ENCODE measurements at places on chromosomes 3 and 15. TPM values are rescaled to one million over a fixed set of nuclear protein-coding genes. Genes with fewer than 3 reads are reported as not detected.
A peak's percentile ranks its signal among the peaks of the same experiment; 100 is the strongest.

GRCh38 chr3:186708983-186709679 is 8.0 kb upstream of the KNG1 start:
- no peak overlapping the region for H3K27ac ChIP-seq
- DNase-seq: no peak
- no peaks in the 10 kb centered on the region for H3K4me1 ChIP-seq

DNA sequence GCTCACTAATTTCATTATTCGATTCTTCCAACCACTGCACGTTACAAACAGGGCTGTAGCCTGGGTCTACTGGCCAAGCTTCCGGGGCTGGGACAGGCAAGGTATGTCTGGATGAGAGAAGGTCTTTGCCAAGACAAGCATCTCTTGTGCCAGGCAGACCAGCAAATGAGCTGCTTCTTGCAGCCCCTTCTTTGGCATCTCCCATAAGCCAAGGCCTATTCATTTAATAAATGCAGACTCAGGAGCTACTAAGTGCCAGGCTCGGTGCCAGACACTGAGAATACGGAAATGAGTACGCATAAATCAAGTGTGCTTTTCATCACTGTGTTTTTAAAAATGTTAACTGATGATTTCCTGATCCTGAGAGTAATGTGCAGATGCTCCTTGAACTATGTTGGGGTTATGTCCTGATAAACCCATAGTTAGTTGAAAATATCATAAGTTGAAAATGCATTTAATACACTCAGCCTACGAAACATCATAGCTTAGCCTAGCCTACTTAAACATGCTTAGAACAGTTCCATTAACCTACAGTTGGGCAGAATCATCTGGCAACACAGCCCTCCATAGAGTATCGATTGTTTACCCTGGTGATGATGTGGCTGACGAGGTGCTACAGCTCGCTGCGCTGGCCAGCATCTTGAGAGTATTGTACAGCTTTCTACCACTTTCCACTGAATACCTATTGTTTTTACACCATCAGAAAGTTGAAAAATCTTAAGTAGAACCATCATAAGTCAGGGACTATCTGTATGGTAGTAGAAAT is 135.0 kb upstream of the CTDSPL start:
- H3K27me3 ChIP-seq: no peaks in the 10 kb centered on the region
- H3K27ac ChIP-seq: no peak overlapping the region
- H3K4me3 ChIP-seq: no peak overlapping the region
- no peaks in the 10 kb centered on the region for H3K36me3 ChIP-seq

DNA sequence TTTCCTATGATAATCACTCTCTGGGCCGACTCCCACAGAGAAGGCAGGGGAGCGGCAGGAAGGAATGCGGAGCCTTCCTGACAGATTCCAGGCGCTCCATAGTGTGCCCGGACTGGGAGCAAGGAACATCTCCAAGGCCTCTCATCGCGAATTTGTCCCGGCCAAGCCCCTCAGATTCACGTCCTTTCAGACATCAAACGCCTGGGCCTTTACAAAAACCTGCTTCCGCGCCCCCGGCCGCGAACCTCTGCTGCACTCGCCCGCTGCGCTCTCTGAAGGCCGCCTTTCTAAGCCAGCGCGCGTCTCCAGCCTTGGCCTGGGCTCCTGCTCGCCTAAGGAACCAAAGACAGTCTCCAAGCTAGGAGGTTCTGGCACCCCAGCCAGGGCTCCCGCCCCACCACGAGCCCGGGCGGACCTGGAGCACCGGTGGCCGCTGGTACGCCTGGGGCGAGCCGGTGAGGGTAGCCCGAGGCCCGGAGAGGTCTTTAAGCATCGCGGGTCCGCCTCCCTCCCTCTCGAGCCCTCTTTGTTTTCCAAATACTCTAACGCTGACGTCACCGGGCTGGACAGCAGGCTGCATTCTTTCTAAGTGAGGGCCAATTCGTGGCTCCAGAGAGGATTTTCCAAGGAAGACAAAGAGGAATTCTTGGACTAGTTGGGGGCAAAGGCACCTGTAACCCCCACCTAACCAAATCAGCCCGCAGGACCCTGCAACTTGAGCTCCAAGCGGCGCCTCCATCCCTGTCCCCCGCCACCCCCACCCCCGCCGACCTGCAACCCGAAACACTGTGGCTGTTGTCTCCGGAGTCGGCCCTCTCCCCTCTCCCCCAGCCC is 759 bp downstream of the AMOTL2 start:
- peak overlapping the region; percentile 89 for H3K4me3 ChIP-seq
- H3K36me3 ChIP-seq: peaks cover 25% of the 10 kb centered on the region
- peak overlapping the region; percentile 97 for H3K27ac ChIP-seq
- peak; percentile 86 for DNase-seq

DNA sequence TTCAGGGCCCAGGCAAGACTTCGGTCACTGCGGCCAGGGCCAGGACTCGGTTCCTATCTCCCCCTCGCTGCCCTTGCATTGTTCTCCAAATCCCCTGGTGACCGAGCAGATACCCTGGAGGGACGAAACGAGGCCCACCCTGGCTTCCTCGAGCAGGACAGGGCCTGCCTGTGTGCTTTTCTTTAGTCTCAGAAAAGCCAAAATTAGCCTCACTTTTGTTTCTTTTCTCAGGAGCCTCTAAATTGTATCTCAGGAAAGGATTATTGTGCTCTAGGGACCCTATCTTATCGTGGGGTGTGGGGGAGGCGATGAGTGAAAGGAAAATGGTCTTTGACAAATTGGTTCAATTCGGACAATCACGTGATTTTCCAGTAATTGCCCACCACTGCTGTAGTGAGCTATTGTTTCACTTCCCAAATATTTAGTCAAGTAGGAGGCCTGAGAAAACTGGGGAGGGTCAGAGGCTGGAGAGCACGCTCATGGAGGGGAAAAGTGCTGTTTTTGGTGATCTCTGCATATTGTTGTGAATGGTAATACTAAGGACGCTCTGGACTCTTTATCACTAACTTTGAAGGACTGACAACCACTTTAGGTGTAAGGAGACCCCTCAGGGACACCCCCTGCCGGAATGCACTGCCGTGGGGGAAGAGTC is 61.6 kb downstream of the TMEM44 start:
- H3K4me1 ChIP-seq: peaks cover 51% of the 10 kb centered on the region
- H3K36me3 ChIP-seq: no peaks in the 10 kb centered on the region
- H3K27me3 ChIP-seq: no peaks in the 10 kb centered on the region

GRCh38 chr15:75367006-75367405 is 1.4 kb downstream of the MAN2C1 start:
- DNase-seq: no peak
- H3K27ac ChIP-seq: no peak overlapping the region
- H3K4me1 ChIP-seq: peaks cover 39% of the 10 kb centered on the region
- peaks cover 40% of the 10 kb centered on the region for H3K36me3 ChIP-seq

Gene KCNAB1
- not detected for total RNA-seq

Gene TRAK1
- 20.5 TPM for total RNA-seq
